ENCODE measurements at places on chromosomes 3 and 15. TPM values are rescaled to one million over a fixed set of nuclear protein-coding genes. Genes with fewer than 3 reads are reported as not detected.

The GHSR gene
- polyA plus RNA-seq = not detected

GRCh38 chr3:49775538-49775937 lies 10.8 kb downstream of the IP6K1 start:
- no peak for DNase-seq
- peaks cover 48% of the 10 kb centered on the region for H3K4me1 ChIP-seq
- peaks cover 12% of the 10 kb centered on the region for H3K36me3 ChIP-seq
- H3K27ac ChIP-seq = no peak overlapping the region
- no peaks in the 10 kb centered on the region for H3K27me3 ChIP-seq
- no peak overlapping the region for H3K4me3 ChIP-seq

The SAMD7 gene
- not detected for polyA plus RNA-seq

GRCh38 chr15:70531576-70531975 lies 231.8 kb downstream of the UACA start:
- no peak overlapping the region for H3K4me3 ChIP-seq
- H3K27me3 ChIP-seq = no peaks in the 10 kb centered on the region
- H3K4me1 ChIP-seq = peaks cover 84% of the 10 kb centered on the region
- DNase-seq = no peak
- no peaks in the 10 kb centered on the region for H3K36me3 ChIP-seq
- no peak overlapping the region for H3K27ac ChIP-seq

The SCN11A gene
- polyA plus RNA-seq = not detected

DNA sequence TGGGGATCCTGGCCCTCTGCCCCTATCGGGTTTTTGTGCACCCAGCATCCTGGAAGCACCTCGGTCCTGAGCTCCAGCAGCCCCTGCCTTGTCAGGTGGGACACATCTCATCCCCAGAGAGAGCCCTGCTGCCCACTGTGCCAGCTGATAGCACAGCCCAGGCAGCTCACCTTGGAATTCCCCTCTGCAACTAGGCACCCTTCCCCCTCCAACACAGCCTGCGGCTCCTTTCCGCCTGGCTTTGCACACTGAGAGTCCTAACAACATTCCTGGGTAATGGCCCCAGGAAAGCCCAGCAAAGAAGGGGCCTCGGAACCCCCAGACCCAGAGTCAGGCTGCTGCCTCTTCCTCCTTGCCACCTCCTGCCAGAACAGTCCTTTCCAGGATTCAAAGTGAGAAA lies 5.9 kb downstream of the HCN4 start:
- no peak overlapping the region for H3K4me3 ChIP-seq
- no peak for DNase-seq
- H3K4me1 ChIP-seq = no peaks in the 10 kb centered on the region

- H3K27ac ChIP-seq = no peak overlapping the region
- DNase-seq = no peak
- H3K36me3 ChIP-seq = no peaks in the 10 kb centered on the region
- no peak overlapping the region for H3K4me3 ChIP-seq
- H3K4me1 ChIP-seq = no peaks in the 10 kb centered on the region
- H3K27me3 ChIP-seq = no peaks in the 10 kb centered on the region
These were observed 123.2 kb downstream of the LRRK1 start for GRCh38 chr15:101042320-101042719.

DNA sequence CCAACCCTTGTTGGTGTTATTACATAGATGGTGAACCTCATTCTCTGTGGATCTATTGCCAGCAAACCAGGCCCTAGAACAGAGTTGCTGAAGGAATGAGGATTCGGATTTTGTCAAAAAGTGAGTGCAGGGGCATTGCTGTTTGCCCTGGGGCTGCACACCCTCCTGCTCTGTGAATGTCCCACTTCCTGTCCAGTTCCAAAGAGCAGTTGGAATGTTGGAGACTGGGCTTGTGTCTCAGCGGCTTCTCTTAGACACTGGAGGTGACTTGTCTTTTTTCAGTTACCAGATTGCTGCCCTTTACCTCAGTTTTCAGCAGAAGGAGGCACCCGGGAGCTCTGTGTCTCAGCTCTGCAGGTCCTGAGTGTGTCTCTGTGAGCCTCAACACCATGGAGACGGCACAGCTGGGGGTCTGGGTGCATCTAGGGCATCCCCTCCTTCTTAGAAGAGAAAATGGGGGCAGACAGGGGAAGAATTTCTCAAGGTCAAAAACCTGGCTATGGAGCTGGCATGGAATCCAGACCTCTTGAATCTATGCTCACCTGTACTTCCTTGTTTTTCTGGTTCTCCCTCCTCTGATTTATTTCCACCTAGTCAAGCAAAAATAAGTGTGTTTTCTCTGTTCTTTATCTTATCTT lies 46.3 kb downstream of the LIMD1 start:
- no peaks in the 10 kb centered on the region for H3K27me3 ChIP-seq
- no peak overlapping the region for H3K4me3 ChIP-seq

DNA sequence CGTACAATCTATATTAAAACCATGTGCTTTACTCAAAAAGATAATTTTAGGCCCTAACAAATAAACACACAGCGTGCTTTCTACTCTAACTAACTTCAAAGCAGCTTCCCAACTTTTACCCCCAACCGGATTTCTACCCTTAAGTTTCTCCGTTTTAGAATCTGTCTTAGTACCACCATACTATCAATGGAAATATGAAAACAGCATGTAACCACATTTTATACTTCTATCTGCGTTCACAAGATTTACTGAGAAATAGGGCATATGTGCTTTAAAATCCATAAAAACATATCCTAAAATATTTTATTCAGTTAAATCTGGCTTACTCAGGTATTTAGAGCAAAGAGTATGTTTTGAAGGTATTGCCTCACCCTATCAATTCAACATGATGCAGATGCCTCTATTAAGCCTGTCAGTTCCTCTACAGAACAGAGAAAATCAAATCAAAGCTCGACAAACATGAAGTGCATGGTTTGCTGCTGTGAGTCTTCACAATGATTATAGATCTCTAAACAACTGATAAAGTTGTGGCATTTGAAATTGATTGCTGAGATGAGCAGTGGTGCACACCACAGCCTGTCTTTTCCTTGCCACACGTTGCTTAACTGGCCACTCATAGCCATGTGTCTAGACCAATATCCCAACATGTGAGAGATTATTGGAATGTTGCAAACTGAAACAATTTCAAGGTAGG lies 44.5 kb upstream of the ZPLD1 start:
- no peaks in the 10 kb centered on the region for H3K27me3 ChIP-seq
- no peaks in the 10 kb centered on the region for H3K36me3 ChIP-seq
- H3K4me1 ChIP-seq = no peaks in the 10 kb centered on the region

The ZFAND6 gene
- polyA plus RNA-seq = 104 TPM

The AADAC gene
- not detected for polyA plus RNA-seq

DNA sequence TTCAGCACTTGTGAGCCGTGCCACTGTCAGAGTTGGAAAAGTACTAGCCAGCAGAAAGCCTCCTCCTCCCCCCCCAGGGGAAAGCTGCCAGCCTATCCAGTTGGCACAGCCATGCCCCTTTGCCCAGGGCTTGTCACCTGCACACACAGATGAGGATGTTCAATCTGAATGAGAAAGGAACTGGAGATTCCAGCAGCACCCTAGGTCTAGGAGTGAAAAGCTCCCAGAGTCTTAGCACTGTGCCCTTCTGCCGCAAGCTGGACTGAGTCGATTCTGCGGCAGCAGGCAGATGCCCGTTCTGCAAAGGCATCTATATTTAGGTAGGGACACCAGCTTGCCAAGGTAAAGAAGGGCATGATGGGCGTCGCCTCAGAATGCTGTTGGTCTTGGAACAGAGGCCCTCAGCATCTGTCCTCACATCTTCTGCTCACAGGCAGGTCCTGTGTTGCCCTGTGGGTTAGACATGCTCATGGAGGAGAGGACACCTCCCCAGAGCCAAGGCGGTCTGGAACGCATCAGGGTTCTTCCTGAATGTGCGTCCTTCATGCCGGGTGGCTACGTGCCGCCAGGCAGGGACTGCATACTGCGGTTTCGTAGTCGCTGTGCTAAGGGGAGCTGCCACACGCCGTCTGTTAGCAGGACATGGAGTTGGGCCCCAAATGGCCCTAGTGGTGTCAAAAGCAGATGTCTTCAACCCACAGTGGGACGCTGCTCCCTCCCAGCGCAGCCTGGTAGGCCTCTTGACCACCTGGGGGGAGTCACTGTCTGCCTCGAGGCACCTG lies 109.5 kb downstream of the VGLL4 start:
- no peaks in the 10 kb centered on the region for H3K27me3 ChIP-seq
- DNase-seq = no peak

- peak within 1 kb of the TSS; percentile 67 for H3K4me3 ChIP-seq
- H3K27me3 ChIP-seq = no peaks in the 10 kb centered on the region
- H3K4me1 ChIP-seq = peaks cover 45% of the 10 kb centered on the region
- peak within 1 kb of the TSS; percentile 76 for H3K27ac ChIP-seq
These were observed at the start of the genes GORASP1 and TTC21A for GRCh38 chr3:39107388-39108199. Gene GORASP1, minus strand, starts transcription at chr3:39107627. Its CDS starts 86 bp downstream, at chr3:39107541. Gene TTC21A, plus strand, starts transcription at chr3:39107680. Its CDS starts 158 bp downstream, at chr3:39107838.

- no peaks in the 10 kb centered on the region for H3K27me3 ChIP-seq
- no peak overlapping the region for H3K27ac ChIP-seq
- H3K4me3 ChIP-seq = no peak overlapping the region
- H3K4me1 ChIP-seq = peaks cover 28% of the 10 kb centered on the region
These were observed 145.9 kb upstream of the TBL1XR1 start for GRCh38 chr3:177343122-177343625.

- H3K27ac ChIP-seq = peak overlapping the region; percentile 58
- H3K4me1 ChIP-seq = peaks cover 30% of the 10 kb centered on the region
- H3K4me3 ChIP-seq = no peak overlapping the region
- H3K27me3 ChIP-seq = no peaks in the 10 kb centered on the region
These were observed 110.3 kb upstream of the KLF13 start for GRCh38 chr15:31216215-31216911.

The HYKK gene
- 5.4 TPM for polyA plus RNA-seq

DNA sequence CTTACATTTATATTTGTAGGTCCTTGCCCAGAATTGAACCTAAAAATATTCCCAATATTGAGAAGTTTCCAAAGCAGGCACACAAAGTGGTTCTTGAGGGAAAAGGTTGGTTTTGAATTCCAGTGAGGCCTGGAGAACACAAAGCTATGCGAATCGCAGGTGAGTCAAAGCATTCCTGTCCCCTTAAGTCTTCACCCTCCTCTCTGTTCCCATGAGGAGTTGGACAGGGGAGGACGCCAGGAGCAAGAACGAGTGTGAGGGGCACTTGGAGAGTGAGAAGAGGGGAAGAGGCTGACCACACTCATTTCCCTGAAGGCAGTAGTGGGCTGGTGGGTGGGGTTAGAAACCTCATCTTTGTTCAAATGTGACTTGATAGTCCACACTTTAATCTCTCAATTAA lies 185.8 kb upstream of the EOMES start:
- H3K27ac ChIP-seq = no peak overlapping the region
- H3K4me3 ChIP-seq = no peak overlapping the region
- H3K36me3 ChIP-seq = no peaks in the 10 kb centered on the region
- H3K4me1 ChIP-seq = peaks cover 18% of the 10 kb centered on the region

GRCh38 chr15:33341953-33342352 lies 31.2 kb downstream of the RYR3 start:
- H3K27me3 ChIP-seq = no peaks in the 10 kb centered on the region
- no peak overlapping the region for H3K4me3 ChIP-seq
- no peaks in the 10 kb centered on the region for H3K36me3 ChIP-seq
- no peak overlapping the region for H3K27ac ChIP-seq

The AKAP13 gene
- 195 TPM for polyA plus RNA-seq

The CLRN1 gene
- not detected for polyA plus RNA-seq

The GJD2 gene
- polyA plus RNA-seq = not detected

The ATP8B4 gene
- polyA plus RNA-seq = not detected

DNA sequence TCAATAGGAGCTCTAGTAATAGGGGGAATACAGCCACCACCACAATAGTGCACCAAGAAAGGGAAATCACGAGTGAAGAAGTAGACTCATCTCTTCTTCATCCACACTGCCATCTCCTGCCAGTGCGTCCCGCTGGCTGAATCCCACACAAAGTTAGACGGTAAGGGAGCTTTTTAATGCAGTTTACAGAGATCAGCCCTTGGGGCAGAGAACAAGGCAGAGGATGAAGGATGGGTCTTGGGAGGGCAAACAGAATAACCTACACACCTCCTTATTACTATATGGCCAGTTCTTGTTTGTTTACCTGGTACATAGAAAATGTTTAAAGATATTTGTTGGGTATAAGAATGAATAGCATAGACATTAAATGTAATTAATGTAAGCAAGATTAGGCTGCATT lies 11.0 kb upstream of the DPH6 start:
- no peak for DNase-seq
- H3K27ac ChIP-seq = no peak overlapping the region
- no peaks in the 10 kb centered on the region for H3K4me1 ChIP-seq
- no peak overlapping the region for H3K4me3 ChIP-seq

- no peak overlapping the region for H3K4me3 ChIP-seq
- peaks cover 89% of the 10 kb centered on the region for H3K4me1 ChIP-seq
- peak overlapping the region; percentile 34 for H3K27ac ChIP-seq
- H3K36me3 ChIP-seq = no peaks in the 10 kb centered on the region
- peak; percentile 76 for DNase-seq
These were observed 5.2 kb downstream of the ANXA2 start for GRCh38 chr15:60392601-60392985.

DNA sequence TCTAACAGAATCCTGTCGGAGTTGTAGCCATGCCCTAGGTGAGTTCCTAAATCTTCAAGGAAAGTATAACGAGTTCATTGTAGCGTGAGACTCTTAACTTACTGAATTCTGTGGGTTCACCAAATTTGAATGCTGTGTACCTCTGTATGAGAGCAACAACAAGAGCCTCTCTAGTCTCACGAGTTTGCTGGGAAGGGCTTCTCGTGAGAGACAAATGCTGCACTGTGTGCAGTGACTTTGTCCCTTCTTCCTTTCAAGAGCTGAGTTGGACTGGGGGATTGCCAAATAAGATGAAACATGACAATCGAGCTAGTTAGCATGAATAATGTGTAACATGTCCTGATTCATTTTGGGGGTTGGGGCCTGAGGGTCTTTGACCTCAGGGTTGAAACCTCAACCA lies 32.2 kb downstream of the KAT2B start:
- no peak overlapping the region for H3K4me3 ChIP-seq
- H3K36me3 ChIP-seq = peaks cover 6% of the 10 kb centered on the region
- no peak overlapping the region for H3K27ac ChIP-seq
- peaks cover 12% of the 10 kb centered on the region for H3K4me1 ChIP-seq

DNA sequence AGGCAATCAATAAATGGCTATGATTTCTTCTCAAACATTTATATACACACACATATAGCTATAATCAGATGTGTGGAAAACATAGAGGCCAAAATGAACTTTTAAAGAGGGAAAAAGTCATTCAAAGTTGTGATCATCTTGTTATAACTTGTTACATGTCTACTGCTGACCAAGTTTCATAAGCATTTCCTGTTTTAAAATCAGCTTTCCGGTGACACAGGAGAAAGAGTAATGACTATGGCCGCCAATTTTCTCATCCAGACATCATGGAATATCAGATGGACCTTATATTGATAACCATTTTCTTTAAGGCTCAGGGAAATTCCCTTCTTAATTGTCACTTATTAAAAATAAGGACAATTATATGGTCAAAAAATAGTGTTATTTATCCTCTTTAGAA lies 71.7 kb upstream of the AGTR1 start:
- no peak overlapping the region for H3K4me3 ChIP-seq
- DNase-seq = no peak
- no peak overlapping the region for H3K27ac ChIP-seq

DNA sequence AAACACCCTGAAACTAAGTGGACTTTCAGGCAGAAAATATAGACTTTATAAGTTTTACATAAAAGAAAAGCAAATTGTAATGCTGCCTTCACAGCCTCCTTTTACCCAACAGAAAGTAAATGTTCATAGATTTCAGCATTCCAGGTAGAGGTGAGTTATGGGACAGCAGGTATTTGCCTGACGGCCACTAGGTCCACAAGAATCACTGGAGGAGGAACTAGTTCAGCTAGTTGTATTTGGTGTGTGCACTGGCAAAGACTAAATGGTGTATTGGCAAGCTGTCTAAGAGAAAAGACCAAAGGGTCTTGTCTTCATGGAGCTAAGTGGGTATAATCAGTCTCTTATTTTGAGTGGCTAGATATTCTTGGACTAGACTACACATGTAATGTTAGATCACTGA lies 34.2 kb downstream of the ZNF654 start:
- no peak overlapping the region for H3K4me3 ChIP-seq
- DNase-seq = no peak
- no peaks in the 10 kb centered on the region for H3K4me1 ChIP-seq
- no peak overlapping the region for H3K27ac ChIP-seq
- H3K27me3 ChIP-seq = no peaks in the 10 kb centered on the region

The C2CD4A gene
- not detected for polyA plus RNA-seq
